Adrenal gland (tissue), 19 donors: ENCODE measurements at places on chromosomes 6 and 20.

- no peak for DNase-seq
Observed at GRCh38 chr20:51629399-51630058, 87.0 kb upstream of the NFATC2 start.

- DNase-seq = no peak
Observed at GRCh38 chr6:91659891-91660290, 1073.0 kb upstream of the MAP3K7 start.

DNA sequence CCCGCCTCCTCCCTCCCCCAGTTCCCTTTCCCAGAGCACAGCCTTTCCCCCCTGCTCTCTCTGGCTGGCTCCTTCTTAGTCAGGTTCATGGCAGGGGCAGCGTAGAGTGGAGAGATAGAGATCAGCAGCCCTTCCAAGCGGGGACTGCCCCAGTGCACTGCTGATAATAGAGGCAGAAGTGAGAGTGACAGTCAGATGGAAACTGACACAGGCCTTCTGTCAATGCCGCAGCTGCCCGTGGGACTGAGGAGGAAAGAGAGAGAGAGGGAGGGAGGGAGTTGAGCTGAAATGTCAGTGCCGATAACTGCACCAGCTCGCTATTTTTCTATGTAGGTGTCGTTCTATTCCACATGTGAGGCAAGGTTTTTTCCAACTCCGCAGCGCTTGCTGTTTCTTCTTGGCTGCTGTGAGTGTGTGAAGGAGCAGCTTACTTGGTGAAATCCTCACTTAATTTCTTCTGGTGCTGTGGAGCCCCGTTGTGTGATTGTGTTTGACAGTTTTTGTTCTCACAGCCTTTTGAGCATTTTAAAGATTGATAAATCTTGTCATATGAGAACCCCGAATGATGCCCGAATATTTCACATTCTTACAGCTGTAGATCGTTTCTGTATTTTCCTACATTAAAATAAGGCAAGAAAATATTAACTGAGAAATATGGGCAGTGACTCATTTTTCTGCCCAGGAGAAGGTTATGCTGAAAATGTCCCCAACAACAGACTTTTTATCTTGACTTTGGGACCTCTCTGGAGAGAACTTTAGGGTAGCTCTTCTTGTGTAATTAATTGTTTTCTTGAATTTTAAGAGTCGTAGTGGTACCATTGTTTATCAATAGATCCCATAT lies 386.4 kb upstream of the MMS22L start:
- DNase-seq = peak; percentile 13

DNA sequence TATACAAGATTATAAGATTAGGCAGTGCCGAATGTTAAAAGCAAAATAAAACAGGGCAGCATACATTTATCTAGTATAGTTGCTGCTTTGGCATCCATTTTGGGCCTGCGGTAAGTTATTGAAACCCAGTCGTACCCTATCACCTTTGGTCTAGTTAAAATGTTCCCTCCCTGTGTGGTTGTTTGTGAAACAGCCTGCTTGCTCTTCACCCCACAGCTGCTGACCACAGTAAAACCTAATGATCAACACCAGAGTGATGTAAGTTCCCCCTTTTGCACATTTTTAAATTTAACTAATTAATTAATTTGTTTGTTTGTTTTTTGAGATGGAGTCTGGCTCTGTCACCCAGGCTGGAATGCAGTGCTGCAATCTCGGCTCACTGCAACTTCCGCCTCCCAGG lies 50.3 kb upstream of the TXNDC5 start:
- DNase-seq = no peak

GRCh38 chr6:45664707-45665106 lies 287.0 kb upstream of the SUPT3H start:
- DNase-seq = no peak

GRCh38 chr20:49821870-49822331 lies 9.3 kb downstream of the SLC9A8 start:
- no peak for DNase-seq

DNA sequence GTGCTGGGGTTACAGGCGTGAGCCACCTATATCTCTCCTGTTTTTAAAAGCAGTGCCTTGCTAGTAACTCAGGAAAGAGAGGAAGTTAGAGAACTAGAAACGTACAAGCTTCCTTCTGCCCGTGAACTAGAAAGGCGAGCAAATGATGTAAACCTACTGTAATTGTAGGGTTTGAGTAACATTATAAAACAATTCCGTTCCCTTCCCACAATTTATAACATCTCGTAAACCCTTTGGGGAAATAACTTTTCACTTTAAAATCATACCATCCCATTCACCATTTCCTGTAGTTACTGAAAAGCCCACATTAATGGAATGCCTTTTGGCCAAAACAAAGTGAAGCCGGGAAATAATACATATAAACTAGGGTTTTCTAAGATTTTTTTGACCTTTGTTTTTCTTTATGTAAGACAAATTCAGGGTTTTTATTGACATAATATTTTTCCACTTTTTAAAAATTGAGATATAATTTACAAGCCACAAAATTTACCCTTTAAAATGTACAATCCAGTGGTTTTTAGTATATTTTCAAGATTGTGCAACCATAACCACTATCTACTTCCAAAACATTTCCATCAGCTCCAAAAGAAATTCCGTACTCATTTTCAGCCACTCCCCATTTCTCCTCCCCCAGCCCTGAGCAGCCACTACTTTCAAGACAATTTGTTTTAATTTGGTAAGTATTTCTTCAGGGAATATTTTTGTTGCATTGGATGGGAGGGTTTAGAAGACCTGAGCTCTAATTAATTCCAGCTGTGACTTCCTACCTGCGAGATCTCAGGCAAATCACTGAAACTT lies 175.1 kb upstream of the PDE10A start:
- DNase-seq = no peak

- DNase-seq = peak; percentile 96
Observed at GRCh38 chr6:135497412-135498184, at the start of gene AHI1. AHI1 (minus strand) TSS chr6:135497740; CDS start chr6:135492237, 5,503 bp downstream.

GRCh38 chr6:159540152-159540551 lies 152.9 kb downstream of the SOD2 start:
- no peak for DNase-seq

DNA sequence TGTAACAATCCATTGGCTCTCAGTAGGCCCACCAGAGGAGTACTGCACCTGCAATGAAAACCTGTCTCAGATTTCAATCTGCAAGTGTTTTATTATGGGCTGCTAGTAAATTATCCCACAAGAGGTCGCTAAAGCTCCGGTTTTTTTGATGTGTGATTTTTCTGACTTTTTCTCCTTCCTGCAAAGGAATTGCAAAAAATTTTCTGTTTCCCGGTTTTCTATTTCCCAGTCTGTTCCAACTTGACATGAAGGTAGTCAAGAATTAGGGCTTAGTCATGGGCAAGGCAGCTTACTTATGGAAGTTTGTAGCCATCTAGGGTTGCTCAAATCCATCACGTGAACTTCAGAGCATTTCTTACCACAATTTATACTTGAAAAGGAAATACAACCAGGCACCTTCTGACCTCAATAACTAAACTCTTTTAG lies 38.5 kb upstream of the AHI1 start:
- peak; percentile 9 for DNase-seq

GRCh38 chr6:37060195-37060559 lies 54.7 kb downstream of the FGD2 start:
- no peak for DNase-seq

DNA sequence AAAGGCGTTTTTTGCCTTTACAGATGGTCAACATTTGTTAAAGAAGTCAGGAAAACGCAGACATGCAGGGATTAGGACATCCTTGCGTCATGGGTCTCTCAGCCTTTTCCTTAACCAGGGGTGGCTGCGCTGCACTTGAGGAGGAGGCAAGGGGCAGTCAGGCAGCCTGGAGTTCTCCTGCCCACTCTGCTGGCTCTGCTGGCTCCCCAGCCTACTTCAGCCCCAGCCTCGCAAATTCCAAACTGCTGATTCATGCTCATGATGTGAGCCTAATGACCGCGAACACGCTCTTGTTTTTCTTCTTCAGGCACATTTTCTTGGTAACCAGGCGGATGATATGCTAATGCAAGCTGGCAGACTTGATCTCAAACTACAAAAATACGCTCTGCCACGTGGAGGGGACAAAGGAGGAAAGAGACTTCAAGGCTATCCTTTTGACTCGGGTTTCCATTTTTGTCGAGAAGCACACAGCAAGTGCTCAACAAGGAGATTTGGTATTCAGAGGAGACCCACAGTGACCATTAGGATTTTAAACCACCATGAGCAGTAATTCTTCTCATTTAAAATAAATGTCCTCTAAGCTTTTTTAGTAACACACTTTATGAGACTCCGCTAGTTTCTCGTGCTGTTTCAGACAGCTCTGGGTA lies 290.3 kb upstream of the STXBP5 start:
- DNase-seq = peak; percentile 94

DNA sequence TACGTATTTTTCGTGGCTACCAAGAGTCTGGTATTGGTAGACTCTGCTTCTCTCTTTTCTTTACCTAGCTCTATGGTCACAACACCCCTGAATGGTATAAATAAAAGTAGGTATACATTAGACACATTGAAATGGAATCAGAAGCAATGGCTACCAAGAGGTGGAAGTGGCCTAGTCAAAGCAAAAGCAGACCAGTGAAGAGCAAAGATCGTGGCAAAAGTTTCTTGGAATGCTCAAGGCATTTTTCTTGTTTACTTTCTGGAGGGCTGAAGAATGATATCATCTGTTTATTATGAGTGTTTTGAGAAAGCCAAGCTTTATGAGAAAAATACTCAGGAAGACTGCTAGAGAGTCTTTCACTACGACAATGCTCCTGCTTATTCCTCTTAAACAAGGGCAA lies 28.6 kb upstream of the MOCS1 start:
- no peak for DNase-seq

DNA sequence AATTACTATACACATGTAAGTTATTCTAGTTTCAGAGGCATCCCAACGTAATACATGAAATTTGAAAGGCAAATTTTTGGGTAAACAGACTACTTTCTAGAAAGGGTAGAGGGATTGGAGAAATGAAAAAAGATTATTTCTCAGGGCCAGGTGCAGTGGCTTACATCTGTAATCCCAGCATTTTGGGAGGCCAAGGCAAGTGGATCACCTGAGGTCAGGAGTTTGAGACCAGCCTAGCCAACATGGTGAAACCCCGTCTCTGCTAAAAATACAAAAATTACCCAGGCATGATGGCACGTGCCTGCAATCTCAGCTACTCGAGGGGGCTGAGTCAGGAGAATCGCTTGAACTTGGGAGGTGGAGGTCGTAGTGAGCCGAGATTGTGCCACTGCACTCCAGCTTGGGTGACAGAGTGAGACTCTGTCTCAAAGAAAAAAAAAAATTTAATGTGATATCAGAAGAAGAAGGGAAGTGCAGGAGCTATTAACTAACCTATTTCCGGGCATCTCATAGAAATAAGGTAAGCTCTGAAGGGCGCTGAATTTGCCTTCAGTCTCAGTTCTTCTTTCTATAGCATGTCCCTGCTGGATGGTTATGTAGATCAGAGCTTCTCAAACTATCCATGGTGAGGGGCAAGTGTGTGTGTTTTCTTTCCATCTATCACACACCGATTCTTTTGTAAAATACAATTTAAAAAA lies 100.3 kb upstream of the MTHFD1L start:
- no peak for DNase-seq

DNA sequence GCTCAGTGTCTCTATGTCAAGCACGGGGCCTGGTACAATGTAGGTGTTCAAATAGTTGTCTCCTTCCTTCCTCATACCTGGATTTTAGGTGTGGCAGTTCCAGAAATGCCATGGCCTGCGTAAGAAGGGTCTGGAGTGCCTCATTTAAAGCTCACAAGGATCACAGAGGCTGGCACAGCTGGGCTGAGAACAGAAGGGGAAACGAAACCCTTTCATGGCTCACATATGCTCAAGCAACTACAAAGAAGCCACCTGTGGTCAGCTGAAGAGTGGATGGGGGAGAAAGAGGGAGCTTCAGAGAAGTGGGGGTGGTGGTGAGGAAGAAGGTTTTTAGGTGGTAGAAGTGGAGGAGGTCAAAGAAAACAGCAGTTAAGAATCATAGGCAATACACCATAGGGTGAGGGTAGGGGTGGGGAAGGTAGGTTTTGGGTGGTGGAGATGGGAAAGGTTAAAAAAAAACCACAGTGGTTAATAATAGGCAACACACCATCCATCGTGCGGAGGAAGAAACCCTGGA lies 17.0 kb upstream of the TOP1 start:
- no peak for DNase-seq

DNA sequence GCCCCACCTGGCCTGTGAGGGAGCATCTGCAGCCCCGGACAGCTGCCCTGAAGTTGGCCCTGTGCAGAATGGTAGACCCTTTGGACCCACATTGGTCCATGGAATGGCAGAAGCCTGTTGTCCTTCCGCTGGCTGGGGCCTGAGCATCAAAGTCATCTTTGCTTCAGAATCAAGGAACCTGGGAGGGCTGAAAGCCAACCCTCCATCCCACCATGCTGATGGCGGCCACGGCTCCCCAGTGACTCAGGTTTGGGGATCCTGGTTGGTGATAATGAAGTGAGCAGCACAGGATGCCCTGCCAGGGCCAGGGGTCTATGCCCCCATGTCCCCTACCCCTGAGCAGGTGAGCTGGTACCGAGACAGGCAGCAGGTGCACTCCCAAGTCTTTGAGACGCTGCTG lies 52.8 kb downstream of the YTHDF1 start:
- DNase-seq = no peak

DNA sequence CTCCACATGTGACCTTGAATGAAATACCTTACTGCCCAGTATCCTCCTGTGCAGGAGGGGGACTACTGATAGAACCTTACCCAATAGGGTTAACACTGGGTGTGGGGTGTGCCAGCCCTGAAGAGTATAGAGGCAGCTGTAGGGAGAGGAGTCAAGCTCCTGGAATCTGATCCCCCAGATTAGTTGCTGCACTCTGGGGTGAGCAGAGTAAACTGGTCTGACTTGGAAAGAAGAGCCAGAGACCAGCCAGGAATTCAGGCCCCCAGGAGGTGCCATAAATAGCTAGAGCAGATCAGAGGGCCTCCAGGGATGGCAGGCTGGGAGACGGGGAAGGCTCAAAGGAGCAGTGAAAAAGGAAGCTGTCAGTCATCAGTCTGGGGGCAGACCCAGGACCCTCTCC lies 3.5 kb upstream of the APOBEC2 start:
- DNase-seq = no peak

DNA sequence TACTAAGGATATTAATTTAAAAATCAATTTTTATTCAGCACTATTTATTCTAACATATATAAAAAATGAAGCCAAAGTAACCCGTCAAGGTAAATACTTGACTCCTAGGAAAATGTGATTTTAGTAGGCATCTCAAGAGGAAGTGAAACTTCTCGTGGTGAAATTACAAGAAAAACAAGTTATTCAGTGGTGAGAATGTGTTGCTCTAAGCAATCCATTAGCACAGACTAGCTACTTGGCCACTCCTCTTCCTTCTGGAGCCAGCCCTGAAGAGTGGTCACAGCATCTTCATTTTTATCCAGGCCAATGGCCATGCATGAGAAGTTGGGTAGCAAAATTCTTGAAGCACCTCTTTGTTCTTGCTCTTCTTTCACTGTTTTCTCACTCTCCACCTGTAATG lies 40.4 kb upstream of the GFRAL start:
- no peak for DNase-seq

- no peak for DNase-seq
Observed at GRCh38 chr6:11428371-11428770, 109.2 kb upstream of the TMEM170B start.
